ENCODE measurements at places on chromosomes 12 and 14.

DNA sequence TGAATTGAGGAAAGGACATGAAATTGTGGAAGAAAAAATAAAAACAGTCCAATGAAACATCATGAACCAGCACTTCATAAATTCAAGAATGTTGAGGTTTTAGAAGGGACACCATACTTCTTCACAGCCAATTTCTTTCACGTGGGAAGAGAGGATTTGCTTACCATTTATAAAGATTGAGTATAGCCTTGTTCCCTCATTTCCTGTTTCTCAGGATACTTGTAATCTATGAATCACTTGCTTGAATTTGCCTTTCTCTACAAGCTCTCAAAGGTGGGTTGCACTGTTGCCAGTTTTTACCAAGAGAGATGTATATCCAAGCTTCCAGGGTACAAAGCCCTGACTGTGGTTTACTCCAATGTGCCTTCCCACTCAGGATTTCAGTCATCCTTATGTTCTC lies 116.1 kb downstream of the DUSP6 start:
- no peak for DNase-seq

DNA sequence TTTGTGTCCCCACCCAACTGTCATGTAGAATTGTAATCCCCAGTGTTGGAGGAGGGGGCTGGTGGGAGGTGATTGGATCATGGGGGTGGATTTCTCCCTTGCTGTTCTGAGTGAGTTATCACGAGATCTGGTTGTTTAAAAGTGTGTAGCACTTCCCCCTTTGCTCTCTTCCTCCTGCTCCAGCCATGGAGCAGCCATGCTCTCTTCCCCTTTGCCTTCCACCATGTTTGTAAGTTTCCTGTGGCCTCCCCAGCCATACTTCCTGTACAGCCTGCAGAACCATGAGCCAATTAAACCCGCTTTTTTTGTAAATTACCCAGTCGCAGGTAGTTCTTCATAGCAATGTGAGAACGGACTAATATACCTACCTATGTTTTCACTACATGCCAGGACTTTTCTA lies 2.6 kb upstream of the POC1B start:
- no peak for DNase-seq

GRCh38 chr12:88615490-88615889 lies 35.2 kb upstream of the KITLG start:
- DNase-seq = no peak

DNA sequence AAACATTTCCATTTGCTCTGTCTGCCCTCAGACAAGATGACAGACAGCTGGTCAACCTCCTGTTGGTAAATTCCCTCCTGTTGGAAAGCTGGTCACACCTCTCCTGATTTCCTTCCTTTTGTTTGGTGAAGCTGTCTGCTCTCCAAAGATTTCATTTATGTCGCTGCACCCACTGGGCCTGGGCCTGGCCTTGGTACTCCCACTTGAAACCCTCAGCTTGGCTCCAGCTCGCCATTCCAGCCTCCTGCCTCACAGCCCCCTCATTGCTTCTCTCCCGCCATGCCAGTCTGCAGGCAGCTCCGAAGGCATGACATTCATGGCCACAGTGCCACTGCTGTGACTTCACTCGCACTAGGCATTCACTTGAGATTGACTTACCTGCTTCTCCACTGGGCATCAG lies 451.8 kb downstream of the VRK1 start:
- DNase-seq = no peak

DNA sequence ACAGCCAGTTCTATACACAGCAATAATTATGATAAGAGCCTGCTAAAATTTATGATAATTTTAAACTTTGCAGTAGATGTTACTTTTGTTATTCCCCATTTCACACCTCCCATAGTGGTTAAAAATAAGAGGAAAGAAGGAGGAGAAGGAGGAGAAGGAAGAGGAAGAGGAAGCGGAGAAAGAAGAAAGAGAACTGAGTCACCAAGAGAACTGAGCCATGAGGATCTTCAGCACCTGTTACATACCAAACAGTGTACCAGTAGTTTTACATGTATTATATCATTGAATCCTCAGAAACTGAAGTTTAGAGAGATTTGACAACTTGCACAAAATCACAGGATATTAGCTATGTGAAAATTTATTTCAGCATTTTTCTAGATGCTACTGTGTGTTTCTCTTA lies 3.9 kb downstream of the CD163 start:
- DNase-seq = no peak

GRCh38 chr12:102540815-102541385 lies 60.5 kb upstream of the IGF1 start:
- DNase-seq = no peak

DNA sequence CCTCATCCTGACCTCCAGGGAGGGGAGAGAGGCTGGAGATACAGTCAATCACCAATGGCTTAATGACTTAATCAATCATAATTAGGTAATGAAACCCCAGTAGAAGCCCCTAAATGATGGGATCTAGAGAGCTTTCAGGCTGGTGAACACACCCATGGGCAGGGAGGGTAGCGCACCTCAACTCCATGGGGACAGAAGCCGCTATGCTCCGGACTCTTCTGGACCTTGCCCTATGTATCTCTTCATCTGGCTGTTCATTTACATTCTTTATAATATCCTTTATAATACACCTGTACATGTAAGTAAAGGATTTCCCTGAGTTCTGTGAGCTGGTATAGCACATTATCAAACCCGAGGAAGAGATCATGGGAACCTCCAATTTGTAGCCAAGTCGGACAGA lies 205.9 kb downstream of the STXBP6 start:
- DNase-seq = no peak

DNA sequence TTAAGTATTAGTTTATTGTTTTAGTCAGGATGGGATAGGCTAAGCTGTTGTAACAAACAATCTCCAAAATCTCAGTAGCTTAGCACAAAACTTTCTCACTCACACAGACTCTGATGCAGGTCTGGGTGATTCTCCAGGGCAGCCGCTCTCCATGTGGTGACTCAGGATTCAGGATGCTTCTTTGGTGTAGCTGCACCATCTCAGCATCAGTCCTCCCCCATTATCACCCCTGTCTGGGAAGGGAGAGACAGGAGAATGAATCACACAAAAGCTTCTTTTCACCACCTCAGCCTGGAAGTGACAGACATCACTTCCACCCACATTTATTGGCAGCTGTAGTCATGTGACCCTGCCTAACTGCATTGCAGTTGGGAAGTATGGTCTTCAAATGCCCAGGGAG lies 142.3 kb downstream of the DICER1 start:
- no peak for DNase-seq

DNA sequence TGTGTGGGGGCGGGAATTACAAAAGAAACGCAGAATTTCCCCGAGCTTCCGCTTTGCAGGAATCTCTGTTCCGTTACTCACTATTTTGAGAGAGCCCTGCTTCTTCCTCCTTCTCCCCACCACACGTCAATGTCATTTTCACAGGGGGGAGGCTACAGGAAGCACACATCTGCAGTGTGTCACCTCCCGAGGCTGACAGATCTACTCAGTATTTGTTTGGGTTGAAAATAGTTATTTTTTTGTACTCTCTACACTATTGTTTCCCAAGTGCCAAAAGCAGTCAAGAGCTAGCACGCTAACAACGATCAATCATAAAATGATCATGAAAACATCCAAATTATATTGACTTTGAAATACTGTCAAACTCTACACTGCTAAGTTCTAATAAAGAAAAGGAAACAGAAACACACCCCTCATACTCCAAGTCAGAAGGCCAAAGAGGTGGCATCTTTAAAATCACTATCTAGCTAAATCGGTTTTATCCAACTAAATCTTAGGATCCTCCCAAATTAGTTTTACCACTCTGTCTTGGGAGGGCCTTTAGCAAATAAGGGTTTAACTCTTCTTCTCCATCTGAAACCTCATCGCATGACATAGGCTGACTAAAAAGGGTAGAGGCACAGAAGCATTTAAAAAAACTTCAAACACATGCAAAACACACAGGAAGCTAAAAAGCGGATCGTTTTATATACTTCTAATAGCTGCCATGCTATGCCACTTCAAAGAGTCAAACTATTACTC lies 51.8 kb downstream of the FOXN3 start:
- DNase-seq = no peak

GRCh38 chr12:52924764-52925716 lies 20.2 kb upstream of the KRT8 start:
- DNase-seq = no peak

DNA sequence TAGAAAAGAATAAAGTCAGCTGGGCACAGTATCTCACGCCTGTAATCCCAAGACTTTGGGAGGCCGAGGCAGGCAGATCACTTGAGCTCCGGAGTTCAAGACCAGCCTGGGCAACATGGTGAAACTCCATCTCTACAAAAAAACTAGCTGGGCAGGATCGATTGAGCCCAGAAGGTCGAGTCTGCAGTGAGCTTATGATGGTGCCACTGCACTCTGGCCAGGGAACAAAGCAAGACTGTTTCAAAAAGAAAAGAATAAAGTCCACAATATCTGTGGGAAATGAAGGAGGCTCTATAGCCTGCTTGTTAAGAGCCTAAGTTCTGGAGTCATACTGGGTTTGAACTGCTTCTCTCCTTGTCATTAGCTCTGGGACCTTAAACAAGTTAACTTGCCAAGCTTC lies 7.9 kb downstream of the MAPK1IP1L start:
- no peak for DNase-seq

All from omental fat pad (tissue), 4 donors.